ENCODE measurements at places on chromosomes 12 and 14.
A peak's percentile ranks its signal among the peaks of the same experiment; 100 is the strongest.

GRCh38 chr12:69366796-69367195 lies 7.3 kb downstream of the YEATS4 start:
- DNase-seq, result no peak

- DNase-seq, result peak; percentile 17
These were observed 677 bp downstream of the C12orf75 start for GRCh38 chr12:105330931-105331804.

GRCh38 chr12:54689034-54689372 lies 40.8 kb upstream of the DCD start:
- no peak for DNase-seq

DNA sequence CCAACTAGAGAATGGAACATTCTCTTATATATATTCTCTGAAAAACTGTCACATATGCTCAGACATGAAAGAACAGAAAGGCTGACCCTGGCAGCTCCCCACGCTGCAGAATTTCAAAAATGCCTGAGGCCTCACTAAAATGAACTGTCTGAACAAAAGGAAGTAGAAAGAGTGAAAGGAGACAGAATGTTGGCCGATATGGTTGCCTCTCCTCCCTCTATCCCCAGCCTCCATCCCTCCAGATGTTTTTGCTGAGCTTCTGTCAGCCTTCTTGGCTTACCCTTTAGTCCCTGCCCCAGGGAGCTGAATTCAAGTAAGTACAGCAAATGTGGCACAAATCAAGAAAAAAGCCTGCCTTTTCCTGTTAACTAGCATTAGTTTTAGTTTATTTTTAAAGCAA lies 6.9 kb downstream of the SMCO2 start:
- DNase-seq, result no peak

- DNase-seq, result no peak
These were observed 243.5 kb upstream of the CAND1 start for GRCh38 chr12:67025543-67026114.

GRCh38 chr14:93369713-93370266 lies 22.8 kb downstream of the COX8C start:
- DNase-seq, result no peak

DNA sequence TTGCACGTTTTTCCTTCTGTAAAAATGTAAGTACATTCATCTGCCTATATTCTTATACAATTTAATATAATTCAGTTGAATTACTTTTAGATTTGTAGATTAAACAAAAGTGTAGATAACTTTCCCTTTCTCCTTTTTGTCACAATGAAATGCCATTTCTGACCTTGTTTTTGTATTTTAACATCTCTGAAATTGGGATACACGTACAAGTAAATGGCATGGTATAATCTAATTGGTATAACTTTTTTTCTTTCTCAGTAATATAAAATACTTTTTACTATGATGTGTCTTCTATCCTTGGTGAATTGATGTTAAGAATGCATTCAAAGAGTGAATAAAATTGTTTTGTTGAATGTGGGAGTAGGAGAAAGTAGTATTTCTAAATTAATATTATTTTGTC lies 210.0 kb downstream of the ERC1 start:
- DNase-seq, result no peak

DNA sequence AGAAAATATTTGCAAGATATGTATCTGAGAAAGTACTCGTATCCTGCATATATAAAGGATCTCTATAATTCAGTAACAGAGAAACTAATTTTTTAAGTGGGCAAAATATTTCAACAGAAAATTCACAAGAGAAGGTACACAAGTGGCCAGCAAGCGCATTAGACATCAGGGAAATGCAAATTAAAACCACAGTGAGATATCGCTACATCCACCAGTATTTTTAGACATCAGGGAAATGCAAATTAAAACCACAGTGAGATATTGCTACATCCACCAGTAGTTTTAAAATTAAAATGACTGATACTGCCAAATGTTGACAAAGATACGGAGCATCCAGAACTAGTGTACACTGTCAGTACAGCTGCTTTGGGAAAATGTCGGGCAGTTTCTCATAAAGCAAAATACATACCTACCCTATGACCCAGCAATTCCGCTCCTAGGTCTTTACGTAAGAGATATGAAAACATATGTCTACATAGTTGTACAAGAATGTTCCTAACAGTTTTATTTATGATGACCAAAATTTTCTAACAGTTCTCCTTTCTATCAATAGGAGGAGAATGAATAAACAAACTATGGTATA lies 2.8 kb upstream of the KCNK13 start:
- no peak for DNase-seq

GRCh38 chr12:130199581-130200390 lies 37.5 kb downstream of the FZD10 start:
- no peak for DNase-seq

- no peak for DNase-seq
These were observed 519.9 kb downstream of the C12orf50 start for GRCh38 chr12:87509237-87509820.
